ENCODE measurements at places on chromosomes 6 and 20.

- no peak for DNase-seq
These were observed 23.9 kb downstream of the PSMG4 start for GRCh38 chr6:3282476-3283236.

GRCh38 chr20:25549843-25550477 lies 35.4 kb downstream of the NINL start:
- DNase-seq: no peak

- peak; percentile 34 for DNase-seq
These were observed 7.7 kb upstream of the FOXF2 start for GRCh38 chr6:1381481-1382330.

DNA sequence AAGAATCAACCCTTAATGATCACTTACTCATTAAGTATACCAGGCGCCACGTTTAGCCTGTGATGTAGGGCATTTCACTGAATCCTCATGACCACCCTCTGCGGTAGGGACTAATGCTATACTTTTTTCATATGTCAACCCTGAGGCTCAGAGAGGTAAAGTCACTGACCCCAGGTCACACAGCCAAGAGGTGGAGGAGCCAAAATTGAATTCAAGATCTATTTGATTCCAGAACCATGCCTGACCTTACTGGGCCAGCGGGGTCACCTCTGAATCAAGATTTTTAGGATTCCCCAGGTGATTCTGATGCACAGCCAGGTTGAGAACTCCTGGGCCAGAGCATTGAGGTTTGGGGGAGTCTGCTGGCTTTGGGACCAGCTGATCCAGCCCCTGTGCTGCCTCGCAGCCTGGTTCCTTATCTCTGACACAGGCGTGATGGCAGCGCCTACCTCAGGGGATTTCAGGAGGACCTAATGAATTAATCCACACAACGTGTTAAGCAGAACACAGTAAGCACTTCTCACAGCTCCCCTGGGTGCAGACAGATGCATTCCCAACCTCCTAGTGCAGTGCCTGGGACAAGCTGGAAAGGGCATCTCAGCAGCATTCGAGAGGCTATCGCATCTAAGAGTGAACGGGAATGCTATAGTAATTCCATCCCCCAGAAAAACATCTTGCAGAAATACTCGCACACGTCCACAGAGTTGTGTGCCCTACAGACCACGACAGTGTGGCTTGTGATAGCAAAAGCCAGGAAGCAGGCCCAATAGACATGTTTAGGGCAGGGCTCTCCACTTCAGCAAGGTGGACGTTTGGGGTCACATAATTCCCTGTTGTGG lies 101.4 kb upstream of the PTPN1 start:
- no peak for DNase-seq

DNA sequence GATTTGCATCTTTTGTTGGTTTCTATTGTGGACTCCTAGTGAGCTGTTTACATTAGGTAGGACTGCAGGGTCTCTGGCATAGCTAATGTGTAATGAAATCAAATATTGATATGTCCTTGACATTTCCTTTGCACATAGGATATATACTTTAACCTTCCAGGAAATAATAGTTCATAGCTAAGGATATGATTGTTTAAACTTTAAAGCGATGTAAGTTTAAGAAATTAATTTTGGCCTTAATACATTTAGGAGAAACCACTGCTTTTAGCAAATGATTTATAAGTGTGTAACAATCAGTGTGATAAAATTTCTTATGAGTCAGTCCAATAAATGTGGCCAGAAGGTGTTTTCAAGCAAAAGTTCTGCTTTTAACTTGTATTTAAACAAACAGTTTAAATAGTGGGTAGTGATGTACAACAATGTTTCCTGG lies 171.8 kb downstream of the HS3ST5 start:
- no peak for DNase-seq

Data from NCI-H1436 (cell line).